ENCODE measurements at places on chromosomes 4 and X.

- no peak for DNase-seq
Measured at GRCh38 chr4:7280926-7281690, 88.8 kb downstream of the SORCS2 start.

GRCh38 chr4:140944199-140944515 lies 188.0 kb upstream of the TBC1D9 start:
- no peak for DNase-seq

- DNase-seq: no peak
Measured at GRCh38 chrX:7378406-7378805, 230.5 kb upstream of the PUDP start.

DNA sequence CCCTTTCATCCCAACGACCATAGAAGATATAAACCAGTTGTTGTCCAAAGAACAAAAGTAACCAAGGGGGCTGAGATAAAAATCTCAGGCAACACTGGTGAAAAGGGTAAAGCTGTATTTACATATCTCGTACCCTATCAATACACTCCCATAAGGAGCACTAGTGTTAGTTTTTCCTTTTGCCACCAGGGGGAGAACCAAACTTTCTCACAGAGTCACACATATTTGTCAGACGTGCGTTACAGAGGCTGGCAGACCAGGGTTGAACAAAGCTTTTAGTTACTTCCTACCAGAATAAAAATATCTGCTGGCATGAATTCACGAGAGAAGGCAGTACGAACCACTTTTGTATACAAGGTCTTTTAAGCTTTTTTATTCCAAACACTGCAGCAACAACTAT lies 88.3 kb downstream of the AMELX start:
- peak; percentile 29 for DNase-seq

All from HEK293T (cell line).